ENCODE measurements at places on chromosomes 12 and 14. TPM values are rescaled to one million over a fixed set of nuclear protein-coding genes. Genes with fewer than 3 reads are reported as not detected.

DNA sequence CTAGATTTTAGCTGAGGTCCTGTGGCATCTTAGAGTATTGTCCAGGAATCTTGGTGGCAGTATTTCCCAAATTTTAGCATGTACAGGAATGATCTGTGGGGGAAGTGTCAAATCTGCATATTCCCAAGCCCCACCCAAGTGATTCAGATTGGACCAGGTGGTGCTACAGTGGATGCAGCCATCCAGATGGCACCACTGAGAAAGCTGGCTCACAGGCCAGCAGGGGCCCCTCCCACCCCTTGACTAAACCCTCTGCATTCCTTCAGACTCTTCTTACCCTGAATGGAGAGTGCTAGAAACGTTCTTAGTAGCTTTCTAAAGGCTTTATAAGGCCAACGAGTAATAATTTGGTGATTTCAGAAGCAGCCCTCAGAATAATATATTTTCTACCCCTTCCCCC lies 255.2 kb downstream of the NRXN3 start:
- no peaks in the 10 kb centered on the region for H3K27me3 ChIP-seq
- H3K27ac ChIP-seq, result no peak overlapping the region
- no peaks in the 10 kb centered on the region for H3K4me1 ChIP-seq
- no peak for DNase-seq

- no peak overlapping the region for H3K27ac ChIP-seq
- peaks cover 29% of the 10 kb centered on the region for H3K27me3 ChIP-seq
- DNase-seq, result no peak
- no peaks in the 10 kb centered on the region for H3K36me3 ChIP-seq
- no peak overlapping the region for H3K4me3 ChIP-seq
Measured at GRCh38 chr14:78162202-78162601, 8.0 kb upstream of the NRXN3 start.

DNA sequence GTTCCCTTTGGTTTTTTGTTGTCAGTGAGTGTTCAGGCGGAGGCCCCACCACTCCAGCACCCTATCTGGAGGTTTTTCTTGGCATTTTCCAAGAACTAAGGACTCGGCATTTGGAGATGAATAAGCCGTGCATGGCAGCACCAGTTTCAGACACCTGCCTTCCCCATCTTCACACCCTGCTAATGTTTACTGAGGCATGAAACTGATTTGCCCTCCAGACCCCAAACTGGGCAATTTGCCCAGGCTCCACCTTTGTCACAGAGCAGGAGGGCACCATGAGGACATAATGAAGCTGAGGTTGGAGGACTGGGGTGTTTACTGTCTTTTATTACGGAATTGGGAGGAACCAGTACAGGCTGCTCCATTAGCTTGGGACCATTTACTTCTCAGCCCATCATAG lies 113.4 kb downstream of the LGMN start:
- H3K36me3 ChIP-seq, result no peaks in the 10 kb centered on the region
- DNase-seq, result no peak
- H3K27me3 ChIP-seq, result no peaks in the 10 kb centered on the region
- H3K27ac ChIP-seq, result no peak overlapping the region

DNA sequence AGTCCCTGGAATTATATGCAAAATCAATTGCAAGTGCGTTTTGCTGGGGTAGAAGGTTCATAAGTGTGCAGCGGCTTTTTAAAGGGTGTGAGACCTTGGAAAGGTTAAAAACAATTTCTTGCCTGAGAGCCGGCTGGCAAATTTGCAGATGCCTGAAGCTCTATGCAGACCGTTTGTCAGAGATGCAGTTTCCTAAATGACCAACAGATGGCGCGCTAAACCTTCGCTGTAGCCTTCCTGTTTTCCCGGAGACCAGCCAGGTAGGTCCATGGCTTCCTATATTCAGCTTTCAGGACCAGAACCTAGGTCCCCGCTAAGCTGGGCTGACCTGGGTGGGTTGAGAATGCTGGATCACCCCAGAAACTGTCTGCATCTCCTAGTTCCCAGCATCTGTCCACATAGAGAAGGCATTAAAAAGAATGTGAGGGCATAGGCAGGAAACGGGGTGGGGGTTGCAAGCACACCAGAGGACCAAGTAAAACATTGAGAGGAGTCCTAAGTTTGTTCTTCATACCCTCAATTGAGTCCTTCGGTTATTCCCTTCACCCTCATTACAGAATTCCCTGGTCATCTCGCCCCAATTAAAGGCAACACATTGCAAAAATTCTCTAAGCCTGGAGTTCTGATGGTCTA lies 5.7 kb upstream of the NOS1 start:
- H3K4me3 ChIP-seq, result no peak overlapping the region
- no peak overlapping the region for H3K27ac ChIP-seq
- H3K36me3 ChIP-seq, result no peaks in the 10 kb centered on the region
- peak; percentile 77 for DNase-seq
- peaks cover 37% of the 10 kb centered on the region for H3K27me3 ChIP-seq

ADAMTS20 gene
- not detected for total RNA-seq

All from activated CD4-positive, alpha-beta T cell treated with anti-CD3 and anti-CD28 coated beads for 36 hours (primary cell).